ENCODE measurements at places on chromosomes 13 and 19. TPM values are rescaled to one million over a fixed set of nuclear protein-coding genes. Genes with fewer than 3 reads are reported as not detected.

OLFM2 gene
- total RNA-seq = 3.3 TPM

- no peaks in the 10 kb centered on the region for H3K4me1 ChIP-seq
- H3K27ac ChIP-seq = no peak overlapping the region
- H3K4me3 ChIP-seq = no peak overlapping the region
- H3K27me3 ChIP-seq = no peaks in the 10 kb centered on the region
- H3K36me3 ChIP-seq = no peaks in the 10 kb centered on the region
These were observed 50.0 kb downstream of the PIN1 start for GRCh38 chr19:9885077-9885552.

DNA sequence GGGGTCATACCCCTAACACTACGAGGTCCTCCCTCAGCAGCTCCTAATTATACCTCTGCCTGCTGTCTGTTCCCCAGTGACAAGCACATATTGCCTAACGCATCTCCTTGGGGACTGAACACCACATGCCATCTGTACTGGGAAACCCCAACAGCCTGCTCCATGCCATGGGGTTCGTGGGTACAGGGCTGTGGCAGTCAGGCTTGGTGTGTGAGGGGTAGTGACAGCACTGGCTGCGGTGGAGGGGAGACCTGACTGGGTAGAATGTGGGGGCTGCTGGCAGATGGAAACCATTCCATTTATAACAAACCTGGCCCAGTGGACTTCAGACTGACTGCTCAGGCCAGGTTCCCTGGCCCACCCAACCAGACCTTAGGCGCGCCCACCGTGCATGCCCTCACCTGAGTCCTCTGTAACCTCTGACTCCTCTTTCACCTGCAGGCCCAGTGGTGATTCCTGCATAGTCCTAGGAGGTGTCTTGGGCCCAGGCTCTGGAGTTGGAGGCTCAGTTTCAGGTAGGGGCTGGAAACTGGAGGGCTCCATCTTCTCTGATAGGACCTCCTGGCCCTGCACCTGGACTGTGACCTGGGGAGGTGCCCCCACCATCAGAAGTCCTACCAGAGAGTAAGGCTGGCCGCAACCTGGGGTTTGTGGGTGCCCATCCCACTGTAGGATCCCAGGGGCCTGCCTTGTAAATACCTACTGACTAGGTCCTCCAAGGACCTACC, 3.0 kb downstream of the MZF1 start:
- H3K27me3 ChIP-seq = no peaks in the 10 kb centered on the region
- peaks cover 19% of the 10 kb centered on the region for H3K4me1 ChIP-seq
- no peak for DNase-seq

LINGO3 gene
- total RNA-seq = not detected

- no peaks in the 10 kb centered on the region for H3K27me3 ChIP-seq
- no peaks in the 10 kb centered on the region for H3K36me3 ChIP-seq
- no peak overlapping the region for H3K4me3 ChIP-seq
- no peaks in the 10 kb centered on the region for H3K4me1 ChIP-seq
- no peak overlapping the region for H3K27ac ChIP-seq
- no peak for DNase-seq
These were observed 65.7 kb downstream of the PAN3 start for GRCh38 chr13:28204043-28204442.

DNA sequence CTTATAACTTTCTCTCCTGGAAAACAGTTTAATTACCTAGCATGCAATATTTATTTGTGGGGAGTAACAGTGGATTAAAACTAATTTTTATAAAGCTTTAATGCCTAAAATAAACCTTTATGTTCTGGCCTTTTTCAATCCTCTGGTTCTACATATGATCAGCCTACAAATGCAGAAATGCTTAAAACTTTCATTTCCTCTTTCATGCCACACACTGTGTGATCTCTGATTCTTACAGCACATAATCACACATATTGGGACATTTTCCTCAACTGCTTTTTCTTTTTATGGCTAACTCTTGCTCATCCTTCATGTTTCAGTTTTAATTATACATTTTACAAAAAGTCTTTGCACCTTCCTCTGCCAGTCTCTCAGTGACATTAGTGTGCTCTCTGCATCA, 910.8 kb upstream of the SLITRK6 start:
- no peaks in the 10 kb centered on the region for H3K27me3 ChIP-seq
- DNase-seq = no peak
- H3K27ac ChIP-seq = no peak overlapping the region
- no peak overlapping the region for H3K4me3 ChIP-seq
- no peaks in the 10 kb centered on the region for H3K36me3 ChIP-seq
- no peaks in the 10 kb centered on the region for H3K4me1 ChIP-seq

DNA sequence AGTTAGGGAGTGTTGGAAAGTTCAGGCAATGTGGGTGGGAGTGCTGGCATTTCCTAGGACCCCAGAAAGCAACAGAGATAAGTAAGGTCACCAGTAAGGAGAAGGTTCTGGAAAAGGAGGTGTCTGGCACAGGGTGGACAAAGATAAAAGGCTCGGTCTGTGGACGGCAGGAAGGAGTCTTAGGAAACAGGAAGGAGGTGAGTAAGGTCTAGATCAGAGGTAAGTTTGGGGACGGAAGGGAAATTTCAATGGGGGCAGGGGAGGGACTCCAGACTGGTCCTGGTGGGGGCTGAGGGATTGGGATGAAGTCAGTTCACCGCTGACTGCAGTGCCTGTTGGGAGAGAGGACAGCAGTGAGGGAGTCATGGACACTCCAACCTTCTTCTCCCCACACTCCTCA, 7.8 kb upstream of the OPA3 start:
- peaks cover 14% of the 10 kb centered on the region for H3K4me1 ChIP-seq
- no peak overlapping the region for H3K4me3 ChIP-seq
- peaks cover 3% of the 10 kb centered on the region for H3K27me3 ChIP-seq
- H3K36me3 ChIP-seq = no peaks in the 10 kb centered on the region

CDX2 gene
- total RNA-seq = not detected

RDH8 gene
- not detected for total RNA-seq

GRCh38 chr13:111516712-111517640, 196.5 kb downstream of the TEX29 start:
- no peaks in the 10 kb centered on the region for H3K4me1 ChIP-seq
- H3K4me3 ChIP-seq = no peak overlapping the region
- H3K27me3 ChIP-seq = peaks cover 42% of the 10 kb centered on the region
- no peak for DNase-seq

- DNase-seq = no peak
- no peaks in the 10 kb centered on the region for H3K27me3 ChIP-seq
- H3K36me3 ChIP-seq = no peaks in the 10 kb centered on the region
- H3K27ac ChIP-seq = no peak overlapping the region
- H3K4me1 ChIP-seq = no peaks in the 10 kb centered on the region
These were observed 106.2 kb downstream of the SLITRK5 start for GRCh38 chr13:87777387-87777786.

GRCh38 chr13:57418067-57418677, 213.4 kb upstream of the PCDH17 start:
- H3K27me3 ChIP-seq = no peaks in the 10 kb centered on the region
- DNase-seq = no peak
- H3K4me1 ChIP-seq = no peaks in the 10 kb centered on the region
- H3K27ac ChIP-seq = no peak overlapping the region
- H3K4me3 ChIP-seq = no peak overlapping the region

DNA sequence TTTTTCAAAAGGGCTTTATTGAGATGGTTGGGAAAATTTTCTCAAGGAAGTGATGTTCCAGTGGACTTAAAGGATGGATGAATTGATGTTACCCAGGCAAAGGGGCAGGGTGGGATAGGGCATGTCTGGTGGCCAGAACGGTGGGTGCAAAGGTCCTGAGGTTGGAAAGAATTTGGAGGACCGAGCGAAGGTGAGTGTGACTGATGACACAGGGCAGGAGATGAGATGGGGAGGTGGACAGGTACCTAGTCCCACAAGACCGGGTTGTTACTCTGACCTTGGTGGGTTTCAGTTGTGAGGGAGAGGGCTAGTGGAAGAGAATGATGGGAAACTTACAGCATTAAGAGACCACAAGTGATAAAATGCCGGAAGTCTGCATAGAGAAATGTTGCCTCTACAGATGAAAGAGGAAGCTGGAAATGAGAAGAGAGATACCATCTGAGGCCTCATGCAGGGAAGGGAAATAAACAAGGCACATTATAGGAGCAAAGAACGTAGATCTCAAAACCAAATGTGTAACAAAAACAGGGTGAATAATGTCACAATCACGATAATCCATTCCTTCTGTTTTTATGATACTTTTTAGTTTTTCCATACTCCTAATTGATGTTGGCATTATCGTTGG, 4.5 kb downstream of the ADGRE1 start:
- H3K4me1 ChIP-seq = no peaks in the 10 kb centered on the region
- DNase-seq = no peak
- H3K27ac ChIP-seq = no peak overlapping the region
- H3K27me3 ChIP-seq = peaks cover 4% of the 10 kb centered on the region
- no peaks in the 10 kb centered on the region for H3K36me3 ChIP-seq

AXL gene
- 10.2 TPM for total RNA-seq

GRCh38 chr19:778910-779653, 18.2 kb upstream of the PTBP1 start:
- H3K4me3 ChIP-seq = peak overlapping the region; percentile 7
- H3K36me3 ChIP-seq = no peaks in the 10 kb centered on the region
- H3K4me1 ChIP-seq = peaks cover 7% of the 10 kb centered on the region
- no peak overlapping the region for H3K27ac ChIP-seq

DNA sequence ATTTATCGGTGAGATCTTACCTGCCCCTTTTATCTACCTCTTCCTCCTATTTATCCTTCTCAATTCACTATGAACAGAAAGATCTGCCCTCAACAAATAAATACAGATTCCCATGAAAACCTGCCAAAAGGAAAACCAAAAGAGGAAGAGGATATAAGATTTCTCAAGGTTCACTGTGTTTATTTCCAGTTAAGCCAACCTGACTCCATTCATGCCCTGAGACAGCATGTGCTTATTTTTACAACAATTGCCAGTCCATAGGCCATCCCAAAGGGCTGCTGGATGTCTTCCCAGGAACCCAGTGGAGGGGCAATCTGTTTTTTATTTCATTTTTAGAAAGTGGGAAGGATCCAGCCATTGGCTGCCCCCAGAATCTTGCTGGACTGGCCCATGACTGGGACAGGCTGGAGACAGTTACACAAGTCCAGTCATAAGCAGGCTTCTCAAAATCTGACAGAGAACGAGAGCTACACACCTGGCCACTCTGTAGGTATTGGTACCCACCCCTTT, 209.1 kb downstream of the IRS2 start:
- no peak for DNase-seq
- H3K36me3 ChIP-seq = no peaks in the 10 kb centered on the region
- H3K27ac ChIP-seq = no peak overlapping the region
- H3K4me3 ChIP-seq = no peak overlapping the region

GRCh38 chr19:33676999-33677665, 55.4 kb downstream of the CHST8 start:
- H3K36me3 ChIP-seq = no peaks in the 10 kb centered on the region
- H3K27ac ChIP-seq = no peak overlapping the region
- DNase-seq = peak; percentile 19
- H3K4me3 ChIP-seq = no peak overlapping the region
- no peaks in the 10 kb centered on the region for H3K4me1 ChIP-seq

NKG7 gene
- not detected for total RNA-seq

CRB3 gene
- not detected for total RNA-seq

Measured in heart left ventricle (tissue), 16 donors.